ENCODE measurements at places on chromosomes 7 and 10.

DNA sequence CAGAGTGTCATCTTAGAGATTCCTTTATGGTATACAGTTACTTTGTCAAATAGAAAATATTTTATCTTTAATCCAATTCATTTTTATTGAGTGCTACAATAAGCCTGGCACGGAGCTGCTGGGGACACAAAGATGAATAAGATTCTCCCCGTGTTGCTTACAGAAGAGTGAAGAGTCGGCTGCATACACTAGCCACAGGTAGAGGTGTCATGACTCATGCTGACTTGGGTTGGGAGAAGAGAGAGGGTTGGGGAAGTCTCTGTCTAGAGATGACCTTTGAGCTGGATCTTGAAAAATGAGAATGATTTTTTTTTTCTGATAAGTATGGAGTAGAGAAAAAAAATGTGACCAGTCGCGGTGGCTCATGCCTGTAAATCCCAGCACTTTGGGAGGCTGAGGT, 289.9 kb upstream of the CELF2 start:
- no peak for DNase-seq

GRCh38 chr7:30162622-30163124, 27.9 kb downstream of the MTURN start:
- DNase-seq: no peak

GRCh38 chr10:117135026-117135372, 3.1 kb downstream of the VAX1 start:
- no peak for DNase-seq

GRCh38 chr7:72540106-72540611, 128.0 kb upstream of the CALN1 start:
- DNase-seq: no peak
